Stimulated activated naive B cell treated with anti-CD40 and anti-IgM and Interleukin-4, amounts not matched to agents 10 μg/mL and 1 μg/mL and 100 μg/mL, for 72 hours (primary cell): ENCODE measurements at places on chromosomes 5 and 9.

- H3K27ac ChIP-seq, result no peak overlapping the region
- DNase-seq, result no peak
- H3K27me3 ChIP-seq, result no peaks in the 10 kb centered on the region
- H3K36me3 ChIP-seq, result peaks cover 80% of the 10 kb centered on the region
Measured at GRCh38 chr9:89379508-89380115, 61.3 kb downstream of the SECISBP2 start.

- H3K27ac ChIP-seq, result no peak overlapping the region
- H3K36me3 ChIP-seq, result peaks cover 16% of the 10 kb centered on the region
- H3K27me3 ChIP-seq, result no peaks in the 10 kb centered on the region
- DNase-seq, result no peak
- H3K4me1 ChIP-seq, result peaks cover 76% of the 10 kb centered on the region
Measured at GRCh38 chr5:124697933-124698591, 48.4 kb downstream of the ZNF608 start.

DNA sequence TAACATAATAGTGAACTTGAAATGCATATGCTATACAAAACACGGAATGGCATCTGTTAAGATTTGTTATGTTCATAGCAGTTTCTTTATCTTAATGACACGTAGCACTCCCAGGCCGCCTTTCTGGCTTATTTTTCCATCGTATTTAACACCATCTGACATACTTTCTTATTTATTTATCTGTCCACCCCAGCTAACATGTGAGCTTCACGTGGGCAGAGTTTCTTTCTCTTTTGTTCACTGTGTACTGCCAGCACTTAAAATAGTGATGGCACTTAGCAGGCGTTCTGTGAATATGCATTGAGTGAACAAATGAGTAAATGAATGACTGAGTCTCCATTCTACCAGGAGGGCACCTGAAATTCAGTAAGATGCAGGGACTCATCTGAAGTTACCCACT, 29.4 kb upstream of the SYNPO start:
- H3K27ac ChIP-seq, result no peak overlapping the region
- no peaks in the 10 kb centered on the region for H3K36me3 ChIP-seq
- DNase-seq, result no peak
- peaks cover 5% of the 10 kb centered on the region for H3K4me1 ChIP-seq
- H3K27me3 ChIP-seq, result peaks cover 3% of the 10 kb centered on the region
- no peak overlapping the region for H3K4me3 ChIP-seq

DNA sequence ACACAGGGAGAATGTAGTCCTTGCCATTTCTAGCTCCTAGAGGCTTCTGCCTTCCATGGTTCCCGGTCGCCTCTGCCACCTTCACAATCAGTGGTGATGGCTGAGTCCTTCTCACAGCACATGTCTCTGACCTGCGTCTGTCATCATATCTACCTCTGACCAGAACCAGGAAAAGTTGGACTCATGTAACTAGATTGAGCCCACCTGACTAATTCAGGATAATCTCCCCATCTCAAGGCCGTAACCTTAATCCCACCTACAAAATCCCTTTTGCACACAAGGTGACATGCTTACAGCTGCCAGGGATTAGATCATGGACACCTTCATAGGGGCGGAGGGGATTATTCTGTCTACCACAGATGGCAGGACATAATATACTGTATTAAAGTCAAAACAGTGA, 375.6 kb downstream of the ICE1 start:
- no peak for DNase-seq
- H3K4me1 ChIP-seq, result no peaks in the 10 kb centered on the region
- H3K4me3 ChIP-seq, result no peak overlapping the region
- no peak overlapping the region for H3K27ac ChIP-seq
- no peaks in the 10 kb centered on the region for H3K36me3 ChIP-seq

GRCh38 chr5:17180864-17181723, 36.3 kb upstream of the BASP1 start:
- H3K4me3 ChIP-seq, result no peak overlapping the region
- no peaks in the 10 kb centered on the region for H3K4me1 ChIP-seq
- H3K27me3 ChIP-seq, result peaks cover under 1% of the 10 kb centered on the region
- DNase-seq, result no peak
- no peaks in the 10 kb centered on the region for H3K36me3 ChIP-seq

- no peak for DNase-seq
- H3K4me1 ChIP-seq, result no peaks in the 10 kb centered on the region
- H3K27ac ChIP-seq, result no peak overlapping the region
Measured at GRCh38 chr5:149212198-149212951, 59.3 kb upstream of the AFAP1L1 start.

- H3K4me3 ChIP-seq, result no peak overlapping the region
- H3K36me3 ChIP-seq, result peaks cover 42% of the 10 kb centered on the region
- no peaks in the 10 kb centered on the region for H3K27me3 ChIP-seq
- peaks cover 21% of the 10 kb centered on the region for H3K4me1 ChIP-seq
Measured at GRCh38 chr5:134145041-134145757, 30.7 kb downstream of the TCF7 start.

DNA sequence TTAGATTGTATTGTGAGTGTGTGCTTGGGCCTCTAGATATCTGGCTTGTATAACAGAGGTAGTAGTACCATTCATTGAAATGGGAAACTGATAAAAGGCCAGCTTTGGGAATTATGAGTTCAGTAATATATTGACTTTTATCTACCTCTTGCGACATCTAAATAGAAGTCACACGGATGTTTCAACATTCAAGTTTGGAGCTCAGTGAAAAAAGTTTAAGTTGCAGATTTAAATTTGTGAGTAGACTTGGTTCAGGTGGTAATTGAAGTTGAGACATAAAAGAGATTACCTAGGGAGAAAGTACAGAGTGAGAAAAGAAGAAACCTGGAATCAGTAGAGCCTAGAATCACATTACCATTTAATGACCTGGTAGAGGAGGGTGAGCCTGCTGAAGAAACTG, 189.5 kb downstream of the FER start:
- H3K27me3 ChIP-seq, result no peaks in the 10 kb centered on the region
- H3K4me3 ChIP-seq, result no peak overlapping the region
- H3K4me1 ChIP-seq, result peaks cover 3% of the 10 kb centered on the region
- peaks cover 24% of the 10 kb centered on the region for H3K36me3 ChIP-seq

- H3K27me3 ChIP-seq, result peaks cover 4% of the 10 kb centered on the region
- no peaks in the 10 kb centered on the region for H3K4me1 ChIP-seq
- H3K36me3 ChIP-seq, result no peaks in the 10 kb centered on the region
Measured at GRCh38 chr5:68950125-68950524, 143.7 kb upstream of the SLC30A5 start.

DNA sequence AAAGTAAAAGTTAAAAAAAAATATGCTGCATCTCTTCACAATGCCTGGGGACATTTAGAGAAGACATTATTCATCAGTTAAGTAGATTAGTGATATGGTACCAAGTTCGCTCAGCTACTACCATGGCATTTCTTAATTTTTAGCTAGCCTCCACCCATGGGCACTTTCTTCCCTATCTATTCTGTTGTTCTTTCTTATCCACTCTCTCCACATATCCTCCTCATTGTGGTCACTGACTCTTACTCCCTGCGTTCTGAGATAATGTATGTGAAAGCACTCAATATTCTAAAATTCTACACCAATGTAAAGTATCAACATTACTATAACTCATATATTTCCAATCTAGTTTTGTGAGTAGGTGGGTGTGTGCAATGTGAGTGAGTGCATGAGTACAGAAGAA, 609.7 kb upstream of the DAB2 start:
- no peaks in the 10 kb centered on the region for H3K27me3 ChIP-seq
- H3K36me3 ChIP-seq, result peaks cover 3% of the 10 kb centered on the region
- no peak for DNase-seq
- peak overlapping the region; percentile 28 for H3K27ac ChIP-seq
- H3K4me1 ChIP-seq, result peaks cover 41% of the 10 kb centered on the region
- no peak overlapping the region for H3K4me3 ChIP-seq

DNA sequence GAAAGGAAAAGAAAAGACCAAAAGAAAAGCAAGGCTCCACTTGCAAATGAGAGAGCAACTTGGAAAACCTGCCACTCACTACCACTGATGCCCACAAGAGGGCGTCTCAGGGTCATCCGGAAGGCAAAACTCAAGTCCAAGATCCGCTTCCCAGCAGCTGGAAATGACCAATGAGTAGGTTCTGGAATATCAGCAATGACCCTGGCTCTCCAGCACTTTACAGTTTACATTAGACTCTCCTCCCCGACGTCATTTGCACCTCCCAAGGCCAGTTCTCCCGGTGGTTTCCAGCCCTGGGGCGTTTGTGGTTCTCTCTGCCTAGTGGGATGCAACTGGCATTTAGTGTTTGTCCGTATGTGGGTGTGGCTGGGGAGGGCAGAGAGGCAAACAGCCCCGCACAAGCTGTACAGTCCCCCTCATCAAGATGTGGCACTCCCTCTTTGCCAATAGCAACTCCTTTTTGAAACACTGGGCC, 193.8 kb upstream of the ZNF618 start:
- H3K4me1 ChIP-seq, result peaks cover 2% of the 10 kb centered on the region
- no peak for DNase-seq
- H3K4me3 ChIP-seq, result no peak overlapping the region
- no peak overlapping the region for H3K27ac ChIP-seq
- H3K36me3 ChIP-seq, result peaks cover 10% of the 10 kb centered on the region

DNA sequence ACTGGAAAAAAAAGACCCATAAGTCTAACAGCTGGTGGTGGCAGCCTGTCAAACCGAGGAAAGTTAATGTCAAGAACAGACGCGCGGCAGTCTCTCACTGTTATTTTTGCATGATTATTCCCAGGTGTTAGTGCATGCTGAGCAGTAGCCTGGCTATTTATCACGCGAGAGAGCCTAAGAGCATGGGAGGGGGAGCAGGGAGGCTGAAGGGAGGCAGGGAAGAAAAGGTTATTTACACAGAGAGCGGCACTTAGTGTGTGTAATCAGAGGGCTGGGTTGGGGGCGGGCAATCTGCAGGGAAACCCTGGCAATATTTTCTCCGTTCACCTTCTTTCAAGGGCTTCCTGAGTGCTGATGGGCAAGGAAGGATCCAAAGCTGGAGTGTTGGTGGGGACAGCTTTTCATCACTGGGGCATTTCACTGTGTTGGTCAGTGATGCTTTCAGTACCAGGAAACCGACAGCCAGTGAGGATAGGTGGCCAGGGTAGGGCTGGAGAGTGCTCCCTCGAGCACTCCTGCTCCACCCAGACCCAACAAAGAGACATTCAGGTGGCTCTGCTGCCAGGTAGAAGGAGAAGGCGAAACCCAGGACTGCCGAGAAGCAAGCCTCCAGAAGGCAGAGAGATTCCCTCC, 39.6 kb downstream of the ZNF608 start:
- H3K4me3 ChIP-seq, result peak overlapping the region; percentile 73
- DNase-seq, result no peak
- peaks cover 5% of the 10 kb centered on the region for H3K36me3 ChIP-seq
- H3K27ac ChIP-seq, result peak overlapping the region; percentile 85
- H3K27me3 ChIP-seq, result no peaks in the 10 kb centered on the region

- no peak overlapping the region for H3K4me3 ChIP-seq
- H3K36me3 ChIP-seq, result peaks cover 18% of the 10 kb centered on the region
- H3K27ac ChIP-seq, result no peak overlapping the region
- no peaks in the 10 kb centered on the region for H3K27me3 ChIP-seq
Measured at GRCh38 chr5:90504743-90505142, 24.6 kb downstream of the LYSMD3 start.

DNA sequence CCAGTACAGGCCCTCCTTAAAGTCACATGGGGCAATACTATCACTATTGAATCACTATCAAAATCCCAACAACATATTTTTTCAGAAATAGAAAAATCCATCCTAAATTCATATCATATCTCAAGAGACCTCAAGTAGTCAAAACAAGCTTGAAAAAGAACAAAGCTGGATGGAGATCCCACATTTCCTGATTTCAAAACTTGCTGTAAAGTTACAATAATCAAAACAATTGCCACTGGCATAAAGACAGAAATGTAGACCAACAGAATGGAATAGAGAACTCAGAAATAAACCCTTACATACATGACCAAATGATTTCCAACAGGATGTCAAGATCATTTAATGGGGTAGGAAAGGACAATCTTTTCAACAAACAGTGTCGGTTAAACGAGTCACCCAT, 41.3 kb upstream of the CDKN2AIPNL start:
- H3K27me3 ChIP-seq, result no peaks in the 10 kb centered on the region
- no peak overlapping the region for H3K4me3 ChIP-seq
- H3K4me1 ChIP-seq, result peaks cover 18% of the 10 kb centered on the region
- no peak for DNase-seq
- H3K27ac ChIP-seq, result no peak overlapping the region

GRCh38 chr9:130681769-130682420, 11.7 kb upstream of the EXOSC2 start:
- H3K27me3 ChIP-seq, result peaks cover 14% of the 10 kb centered on the region
- DNase-seq, result no peak
- peaks cover 9% of the 10 kb centered on the region for H3K4me1 ChIP-seq
- no peaks in the 10 kb centered on the region for H3K36me3 ChIP-seq

DNA sequence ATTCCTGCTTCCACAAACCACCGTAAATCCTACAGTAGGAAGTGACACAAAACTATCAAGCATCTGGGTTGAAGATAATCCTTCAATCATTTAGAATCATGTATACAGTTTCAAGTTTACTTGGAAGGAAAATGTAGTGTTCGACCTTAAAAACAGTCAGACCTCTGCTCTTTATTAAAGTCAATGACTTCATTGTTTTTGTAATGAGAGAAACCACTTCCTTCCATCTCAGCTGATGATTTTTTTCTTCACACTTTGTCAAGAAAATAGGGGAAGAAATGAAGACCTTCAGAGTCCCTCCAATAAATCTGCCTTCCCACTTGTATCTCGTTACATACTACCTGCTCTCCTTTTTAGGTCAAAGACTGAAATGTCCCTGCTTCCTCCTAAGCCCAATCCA, 30.1 kb downstream of the TUSC1 start:
- H3K4me3 ChIP-seq, result no peak overlapping the region
- H3K36me3 ChIP-seq, result no peaks in the 10 kb centered on the region
- no peaks in the 10 kb centered on the region for H3K4me1 ChIP-seq
- no peak for DNase-seq
- H3K27ac ChIP-seq, result no peak overlapping the region

GRCh38 chr9:34363619-34364351, 12.9 kb downstream of the MYORG start:
- no peaks in the 10 kb centered on the region for H3K4me1 ChIP-seq
- DNase-seq, result no peak
- H3K36me3 ChIP-seq, result peaks cover 25% of the 10 kb centered on the region
- H3K27me3 ChIP-seq, result no peaks in the 10 kb centered on the region

DNA sequence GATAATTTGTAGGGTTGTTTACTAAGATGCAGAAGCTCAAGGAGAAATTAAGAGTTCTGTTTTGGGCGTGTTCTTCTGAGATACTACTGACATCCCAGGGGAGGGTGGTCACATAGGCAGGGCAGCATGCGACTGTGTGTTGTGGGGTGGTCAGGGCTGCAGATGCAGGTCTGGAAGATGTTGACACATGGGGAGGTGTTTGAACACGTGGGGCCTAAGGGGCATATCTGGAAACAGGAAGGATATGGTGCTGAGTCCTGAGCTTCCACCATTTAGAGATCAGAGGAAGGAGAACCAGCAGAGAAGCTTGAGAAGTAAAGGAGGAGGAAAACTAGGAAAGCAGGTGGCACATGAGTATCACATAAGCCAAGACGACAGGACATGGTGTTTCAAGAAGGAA, 228.2 kb downstream of the ADGRV1 start:
- no peak overlapping the region for H3K4me3 ChIP-seq
- no peaks in the 10 kb centered on the region for H3K4me1 ChIP-seq
- H3K27me3 ChIP-seq, result peaks cover 17% of the 10 kb centered on the region
- H3K36me3 ChIP-seq, result no peaks in the 10 kb centered on the region
- DNase-seq, result no peak
